ENCODE measurements at places on chromosomes 4 and X. TPM values are rescaled to one million over a fixed set of nuclear protein-coding genes. Genes with fewer than 3 reads are reported as not detected.

Gene MAGEA2B
- total RNA-seq: not detected

Gene TMPRSS11B
- not detected for total RNA-seq

Gene SRPX2
- total RNA-seq: 20.6 TPM

Gene DCAF8L2
- total RNA-seq: not detected

Gene GATA1
- total RNA-seq: not detected

Gene TSPAN7
- not detected for total RNA-seq

Gene NAT8L
- not detected for total RNA-seq

Gene C4orf36
- total RNA-seq: 0.28 TPM

Gene DCAF12L2
- total RNA-seq: not detected

Gene MAOA
- 0.56 TPM for total RNA-seq

Gene BEX1
- 0.18 TPM for total RNA-seq

Gene FGG
- not detected for total RNA-seq

Gene NXF2
- not detected for total RNA-seq

Gene ZAR1
- total RNA-seq: not detected

Gene ZNF630
- 0.54 TPM for total RNA-seq
